Right lobe of liver (tissue), 6 donors: ENCODE measurements at places on chromosomes 13 and 19. TPM values are rescaled to one million over a fixed set of nuclear protein-coding genes. Genes with fewer than 3 reads are reported as not detected.

The SYCN gene
- not detected for total RNA-seq

The FGF9 gene
- not detected for total RNA-seq

The ZNF77 gene
- 1.2 TPM for total RNA-seq

The SIGLEC14 gene
- total RNA-seq: 6.1 TPM

The DNAJC15 gene
- 8.2 TPM for total RNA-seq

The CLDND2 gene
- total RNA-seq: not detected

The OXGR1 gene
- not detected for total RNA-seq
